Muscle of back (tissue), 13 donors: ENCODE measurements at places on chromosomes 3 and 15.

GRCh38 chr3:101853982-101854381, 4.7 kb downstream of the NFKBIZ start:
- no peak for DNase-seq

- no peak for DNase-seq
Observed at GRCh38 chr3:141266797-141267555, 35.4 kb downstream of the PXYLP1 start.

DNA sequence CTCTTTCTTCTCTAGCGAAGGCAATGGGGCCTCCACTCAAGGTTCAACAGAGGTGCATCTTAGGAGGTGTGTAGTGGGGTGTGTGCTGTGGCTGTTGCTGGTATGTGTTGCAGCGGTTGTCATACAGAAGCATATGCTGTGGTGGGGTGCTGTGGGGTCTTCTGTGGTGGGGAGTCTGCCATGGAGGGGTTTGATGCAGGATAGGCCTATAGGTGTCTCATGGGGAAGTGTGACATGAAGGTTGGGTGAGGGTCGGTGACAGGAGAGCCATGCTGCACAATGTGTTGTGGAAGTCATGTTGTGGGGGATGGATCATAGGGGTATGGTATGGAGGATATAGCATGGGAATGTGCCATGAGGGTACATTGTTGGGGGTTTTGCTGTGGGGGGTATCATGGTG, 20.3 kb downstream of the NMNAT3 start:
- no peak for DNase-seq

GRCh38 chr15:47461652-47462141, 255.6 kb upstream of the SEMA6D start:
- DNase-seq = no peak

- no peak for DNase-seq
Observed at GRCh38 chr3:35383216-35383615, 256.1 kb upstream of the ARPP21 start.

DNA sequence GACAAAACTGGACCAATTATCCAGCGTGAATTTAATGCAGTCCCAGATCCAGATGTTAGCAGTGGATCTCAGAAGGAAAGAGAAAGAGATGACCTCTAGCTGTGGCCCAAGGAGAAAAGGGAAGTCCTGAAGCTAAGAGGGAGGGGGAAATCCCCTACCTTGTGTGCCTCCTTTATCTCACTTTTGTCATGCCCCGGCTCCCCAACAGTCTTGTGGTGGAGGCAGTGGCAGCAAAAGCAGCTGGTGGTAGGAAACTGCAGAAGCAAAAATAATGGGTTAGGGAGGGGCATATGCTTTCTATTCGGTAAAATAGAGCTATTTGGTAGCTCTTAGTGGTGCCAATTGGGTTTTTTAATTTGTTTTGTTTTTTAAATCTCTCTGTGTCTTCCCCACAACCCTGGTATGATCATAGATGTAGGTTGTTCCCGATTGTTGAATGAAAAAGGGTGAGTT, 56.5 kb downstream of the MCTP2 start:
- no peak for DNase-seq

DNA sequence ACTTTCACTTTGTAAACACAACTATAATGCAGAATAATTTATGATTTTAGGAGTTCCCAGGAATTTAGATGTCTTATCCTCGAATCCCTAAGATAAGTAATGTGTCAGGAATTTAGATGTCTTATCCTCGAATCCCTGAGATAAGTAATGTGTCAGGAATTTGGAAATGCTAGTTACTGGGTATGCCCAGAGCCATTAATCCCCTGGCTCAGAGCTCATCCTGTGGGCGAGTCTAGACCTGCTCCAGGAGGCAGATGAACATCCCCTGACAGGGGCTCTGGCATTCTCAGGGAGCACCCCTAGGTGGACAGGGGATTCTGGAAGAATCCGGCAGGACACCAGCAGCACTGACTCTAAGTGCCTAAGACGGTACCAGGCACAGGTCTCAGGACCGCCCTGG, 163.3 kb downstream of the ARRDC4 start:
- no peak for DNase-seq

- no peak for DNase-seq
Observed at GRCh38 chr3:59341459-59341858, 291.6 kb upstream of the CFAP20DC start.

DNA sequence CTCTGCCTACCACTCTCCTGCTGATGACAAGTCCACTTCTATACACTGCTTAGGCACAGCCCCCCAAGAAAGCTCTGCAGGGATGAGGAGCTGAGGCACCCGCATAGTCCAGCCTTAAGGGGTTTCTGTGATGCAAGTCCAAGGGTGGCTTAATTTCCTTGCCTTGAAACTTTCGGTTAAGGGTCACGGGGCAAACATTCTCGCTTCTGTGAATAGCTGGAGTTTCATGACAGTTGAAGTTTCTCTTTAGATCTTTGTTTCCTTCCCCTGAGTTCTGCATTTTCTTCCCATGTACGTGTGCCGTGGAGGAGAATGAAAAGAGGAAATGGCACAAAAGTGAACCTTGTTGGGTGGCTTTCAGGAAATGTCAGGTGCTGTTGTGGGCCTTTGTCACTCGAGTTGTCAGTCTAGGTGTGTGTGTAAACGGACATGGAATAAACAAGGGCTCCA, 7.0 kb downstream of the GPR160 start:
- DNase-seq = no peak

GRCh38 chr3:8854656-8855055, 85.2 kb upstream of the OXTR start:
- DNase-seq = no peak

DNA sequence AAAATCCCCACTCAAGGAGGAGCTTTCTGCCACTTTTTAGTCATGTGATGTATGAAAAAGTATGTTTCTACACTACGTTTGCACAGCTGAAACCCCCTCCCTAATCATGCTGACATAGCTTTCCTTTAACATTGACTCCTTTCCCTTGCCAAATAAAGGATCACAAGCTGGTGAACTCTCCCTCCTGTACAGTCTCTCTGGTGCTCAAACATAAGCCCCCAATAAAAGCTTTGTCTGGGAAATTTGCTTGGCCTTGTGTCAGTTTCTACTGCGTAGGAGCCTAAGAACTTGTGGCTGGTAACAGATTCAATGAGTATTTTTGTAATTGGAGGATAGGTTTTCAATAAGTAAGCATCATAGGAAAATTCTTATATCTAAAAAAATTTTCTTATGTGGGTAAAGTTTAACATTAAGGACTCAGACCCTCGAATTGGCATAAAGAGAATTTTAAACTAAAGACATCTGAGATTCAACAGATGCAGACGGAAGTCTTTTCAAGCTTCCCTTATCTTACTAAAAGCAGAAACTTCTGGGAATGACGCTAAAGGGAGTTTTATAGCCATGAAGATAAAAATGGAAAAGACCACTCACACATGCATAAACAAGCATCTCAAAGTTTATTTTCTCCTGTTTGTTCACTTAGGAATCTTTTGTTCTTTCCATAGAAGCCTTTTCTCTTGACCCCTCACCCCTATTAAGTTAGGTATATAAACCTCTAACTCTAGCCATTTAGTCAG, 44.1 kb upstream of the P2RY1 start:
- no peak for DNase-seq

GRCh38 chr15:64454282-64454681, 6.1 kb upstream of the ZNF609 start:
- DNase-seq = no peak
